ENCODE measurements at places on chromosomes 6 and 20.

DNA sequence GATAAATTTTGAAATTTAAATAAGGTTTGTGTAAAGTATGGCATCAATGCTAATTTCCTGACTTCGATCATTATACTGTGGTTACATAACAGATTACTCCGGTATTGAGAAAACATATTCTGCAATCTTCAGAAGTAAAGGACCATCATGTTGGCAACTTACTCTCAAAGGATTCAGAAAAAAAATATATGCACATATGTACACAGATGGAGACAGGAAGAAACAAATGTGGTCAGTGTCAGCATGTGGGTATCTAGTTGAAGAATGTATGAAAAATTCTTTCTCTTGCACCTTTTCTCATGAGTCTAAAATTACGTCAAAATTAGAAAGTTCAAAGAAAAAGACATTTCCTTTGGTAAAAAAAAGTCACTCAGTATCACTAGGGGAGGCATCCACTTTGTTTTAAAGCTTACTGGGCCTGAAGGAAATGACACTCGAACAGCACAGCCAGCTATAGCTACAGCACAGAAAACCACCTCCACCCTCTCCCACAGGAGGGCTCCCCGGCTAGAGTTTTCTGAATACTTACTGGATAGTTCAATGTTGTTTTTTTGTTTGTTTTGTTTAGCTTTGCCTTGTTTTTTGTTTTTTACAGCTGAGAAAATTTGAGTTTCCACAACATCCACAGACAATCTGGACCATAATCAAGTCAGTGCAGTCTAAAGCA lies 317.2 kb upstream of the AGPAT4 start:
- DNase-seq, result no peak

GRCh38 chr6:91438570-91438969 lies 851.7 kb upstream of the MAP3K7 start:
- DNase-seq, result no peak

GRCh38 chr6:170522565-170523183 lies 30.4 kb downstream of the PSMB1 start:
- DNase-seq, result no peak

DNA sequence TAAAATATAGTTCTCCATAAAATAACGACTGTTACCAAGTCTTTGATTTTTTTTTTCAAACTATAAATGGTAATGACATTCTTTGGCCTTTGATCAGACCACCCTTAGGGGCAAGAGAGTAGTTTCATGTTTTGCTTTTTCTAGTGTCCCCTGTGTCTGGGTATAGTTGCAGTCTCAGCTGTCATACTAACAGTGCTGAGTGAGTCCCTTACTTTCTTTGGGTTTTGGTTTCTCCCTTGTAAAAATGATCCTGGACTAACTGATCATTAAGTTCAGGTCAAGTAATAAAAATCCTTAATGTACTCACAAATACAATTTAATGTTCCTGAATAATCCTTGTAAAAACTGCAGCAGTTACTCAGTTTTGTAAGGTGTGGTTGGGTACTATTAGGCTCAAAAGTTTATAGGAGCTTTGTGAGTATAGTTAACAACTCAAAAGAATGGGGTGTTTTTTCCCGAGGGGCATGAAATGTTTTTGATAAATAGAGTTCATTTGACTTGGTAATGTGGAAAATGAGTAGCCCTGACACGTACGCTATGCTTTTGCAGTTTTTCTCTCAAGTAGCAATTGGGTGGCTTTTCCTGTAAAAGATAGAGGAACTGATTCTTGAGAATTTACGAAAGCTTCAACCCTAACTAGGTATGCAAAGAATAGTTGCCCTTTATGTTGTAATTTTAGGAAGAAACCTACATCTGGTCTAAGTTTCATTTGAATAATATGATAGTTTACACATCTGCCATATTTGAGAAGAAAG lies 6.2 kb downstream of the PTPN1 start:
- no peak for DNase-seq

- no peak for DNase-seq
Measured at GRCh38 chr6:160998766-160999165, 7.2 kb downstream of the MAP3K4 start.

Data from mesenteric fat pad (tissue), 1 donor.